Omental fat pad (tissue), 4 donors: ENCODE measurements at places on chromosomes 2 and 18.
A peak's percentile ranks its signal among the peaks of the same experiment; 100 is the strongest.

- no peak for DNase-seq
Measured at GRCh38 chr2:186925514-186925913, 76.5 kb upstream of the ZSWIM2 start.

DNA sequence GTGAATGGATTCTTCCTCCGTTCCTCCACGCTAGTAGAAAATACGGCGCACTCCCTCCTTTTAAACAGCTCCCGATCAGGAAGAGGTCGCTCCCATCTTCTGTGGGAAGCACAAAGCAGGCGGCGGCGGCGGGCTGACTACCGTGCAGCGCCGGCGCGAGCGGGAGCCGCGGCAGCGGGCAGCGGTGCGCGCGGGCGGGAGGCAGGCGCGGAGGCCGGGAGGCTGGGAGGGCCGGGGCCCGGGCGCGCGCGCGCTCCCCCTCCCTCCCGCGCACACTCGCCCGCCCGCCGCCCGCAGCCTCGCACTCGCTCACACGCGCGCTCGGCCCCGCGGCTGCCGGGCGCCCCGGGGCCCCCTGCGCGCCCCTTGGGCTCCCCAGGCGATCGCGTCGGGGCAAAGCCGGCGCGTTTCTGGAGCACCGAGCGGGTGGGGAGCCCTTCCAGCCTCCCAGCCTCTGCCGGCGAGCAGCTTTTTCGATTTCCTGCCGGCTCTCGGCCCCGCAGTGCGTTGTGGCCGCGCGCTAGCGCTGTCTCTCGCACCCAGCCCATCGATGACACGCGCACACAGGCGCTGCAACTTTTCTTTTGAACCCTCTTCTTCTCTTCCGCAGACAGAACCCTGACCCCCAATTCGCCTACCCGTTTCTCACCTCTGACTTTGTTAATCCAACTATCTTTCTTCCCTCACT, at the start of gene SLC8A1:
Gene SLC8A1, minus strand, starts transcription at position 173 of the 688 bp plus-strand sequence.
- DNase-seq: no peak

DNA sequence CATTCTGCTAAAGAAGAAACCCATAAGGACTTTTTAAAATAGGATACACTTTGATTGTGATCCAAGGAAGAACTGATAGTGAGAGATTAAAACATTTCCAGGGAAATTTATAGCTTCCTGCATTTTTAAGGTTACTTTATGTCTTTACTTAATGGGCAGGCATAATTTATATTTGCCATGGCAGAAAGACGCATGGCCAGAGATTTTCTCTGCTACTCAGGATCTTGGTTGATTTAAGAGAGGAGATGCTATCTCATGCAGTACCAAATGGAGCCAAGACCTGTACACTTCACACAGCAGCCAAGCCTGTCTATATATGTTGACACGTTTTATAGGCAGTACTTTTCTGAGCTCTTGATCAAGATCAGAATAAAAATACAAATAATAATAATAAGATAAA, 60.9 kb upstream of the NT5C1B start:
- no peak for DNase-seq

- no peak for DNase-seq
Measured at GRCh38 chr18:23814991-23815614, 125.8 kb downstream of the LAMA3 start.

- DNase-seq: peak; percentile 32
Measured at GRCh38 chr2:163401481-163401880, 334.3 kb downstream of the FIGN start.

DNA sequence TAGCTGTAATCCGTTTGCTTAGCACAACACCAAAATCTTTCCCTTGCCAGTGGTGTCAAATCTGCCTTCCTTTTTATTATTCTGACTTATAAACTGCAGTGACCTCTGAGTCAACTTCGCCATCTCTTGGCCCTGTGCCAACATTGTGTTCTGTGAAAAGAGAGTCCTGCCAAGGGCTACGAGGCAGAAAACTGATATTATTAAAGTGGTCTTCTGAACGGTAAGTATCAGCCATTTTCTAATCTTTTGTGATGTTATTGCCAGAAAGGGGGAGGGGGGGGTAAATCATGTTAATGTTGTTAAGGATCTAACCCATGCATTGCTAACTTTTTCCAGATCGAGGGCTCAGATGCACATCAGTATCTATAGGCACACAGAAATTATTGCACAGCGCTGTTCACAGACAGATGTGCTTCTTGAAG, 121.5 kb upstream of the LTBP1 start:
- no peak for DNase-seq

GRCh38 chr2:42775810-42776209, 11.9 kb upstream of the OXER1 start:
- DNase-seq: no peak

DNA sequence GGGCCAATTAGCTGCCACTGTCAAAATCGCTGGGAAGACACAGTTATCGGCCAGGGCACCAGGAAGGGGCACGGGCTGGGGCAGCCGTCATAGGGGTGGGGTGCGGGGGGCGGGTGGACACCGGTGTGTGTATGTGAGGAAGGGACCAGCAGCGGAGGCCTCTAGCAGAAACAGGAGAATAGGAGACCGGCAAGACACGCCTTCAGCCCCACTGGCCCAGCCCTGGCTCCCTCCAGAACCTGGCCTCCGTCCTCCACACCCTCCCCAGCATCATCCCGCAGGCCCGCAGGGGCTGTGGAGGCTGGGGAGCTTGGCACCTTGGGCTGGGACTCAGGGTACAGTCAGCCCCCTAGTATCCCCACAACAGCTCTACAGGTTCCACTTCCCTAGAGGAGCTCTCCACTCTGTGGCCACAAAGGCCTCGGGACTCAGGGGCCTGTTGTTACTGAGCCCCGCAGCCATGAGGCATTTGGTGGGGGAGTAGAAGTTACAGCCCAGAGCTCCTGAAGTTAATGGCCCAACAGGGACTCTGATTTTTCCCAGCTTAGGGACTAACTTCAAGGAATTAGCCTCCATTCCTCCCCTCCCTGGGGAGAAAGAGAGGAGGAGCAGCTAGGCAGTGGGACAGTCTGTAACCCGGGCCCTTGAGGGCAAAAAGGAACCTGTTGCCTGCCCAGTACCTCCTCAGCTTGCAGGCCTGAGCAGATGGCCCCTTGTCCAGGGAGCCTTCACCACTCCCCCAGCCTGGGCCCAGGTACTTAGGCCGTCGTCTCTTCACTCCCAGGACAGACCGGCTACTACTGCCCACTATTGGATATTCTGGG, 19.9 kb downstream of the SH2D6 start:
- DNase-seq: no peak

- no peak for DNase-seq
Measured at GRCh38 chr2:159380685-159381239, 94.3 kb upstream of the WDSUB1 start.

- no peak for DNase-seq
Measured at GRCh38 chr2:171431677-171432167, 2.1 kb downstream of the METTL8 start.

DNA sequence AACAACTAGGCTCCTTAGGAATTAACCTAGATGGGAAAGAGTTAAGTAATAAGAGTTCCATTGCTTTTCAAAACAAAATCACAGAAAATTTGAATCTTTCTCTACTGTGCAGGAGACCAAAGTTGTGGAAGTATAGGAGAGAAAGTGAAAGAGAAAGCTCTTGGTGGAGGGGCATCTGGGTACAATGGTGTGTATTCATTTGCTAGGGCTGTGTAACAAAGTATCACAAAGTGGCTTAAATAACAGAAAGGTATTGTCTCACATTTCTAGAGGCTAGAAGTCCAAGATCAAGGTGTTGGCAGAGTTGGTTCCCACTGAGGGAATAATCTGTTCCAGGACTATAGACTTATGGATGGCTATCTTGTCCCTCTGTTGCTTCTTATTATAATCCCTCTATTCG, 50.5 kb upstream of the GORASP2 start:
- DNase-seq: no peak

DNA sequence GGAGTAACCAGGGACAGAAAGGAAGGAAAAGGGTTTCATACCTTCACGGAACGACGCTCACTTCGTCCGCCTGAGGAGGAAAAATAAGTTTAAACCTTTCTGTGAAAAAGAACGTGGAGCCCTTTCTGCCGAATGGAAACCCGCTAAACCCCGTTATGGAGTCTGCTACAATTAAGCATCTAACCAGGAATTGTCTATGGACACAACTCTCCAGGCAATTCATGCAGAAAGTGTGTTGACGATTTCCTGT, 528 bp upstream of the PPP4R3B start:
- no peak for DNase-seq

GRCh38 chr2:8447610-8448221, 234.1 kb upstream of the ID2 start:
- DNase-seq: no peak

DNA sequence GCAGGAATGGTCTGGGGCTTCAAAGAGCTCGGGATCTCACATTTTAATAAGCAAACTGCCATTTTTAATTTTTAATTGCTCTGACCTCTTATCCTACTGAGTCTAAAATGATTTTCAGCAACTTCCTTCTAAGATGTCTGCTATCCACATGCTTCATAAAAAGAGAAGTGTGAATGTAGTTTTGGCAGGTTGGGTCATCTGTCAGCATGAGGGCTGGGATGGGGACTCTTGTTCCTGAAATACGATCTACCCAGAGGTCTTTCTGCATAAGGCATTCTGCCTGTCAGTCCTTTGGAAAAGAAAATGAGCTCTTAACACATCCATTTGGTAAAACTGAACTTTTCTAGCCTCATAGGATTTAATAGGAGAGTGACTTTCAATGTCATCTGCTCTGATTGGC, 252.8 kb upstream of the APCDD1 start:
- DNase-seq: no peak

DNA sequence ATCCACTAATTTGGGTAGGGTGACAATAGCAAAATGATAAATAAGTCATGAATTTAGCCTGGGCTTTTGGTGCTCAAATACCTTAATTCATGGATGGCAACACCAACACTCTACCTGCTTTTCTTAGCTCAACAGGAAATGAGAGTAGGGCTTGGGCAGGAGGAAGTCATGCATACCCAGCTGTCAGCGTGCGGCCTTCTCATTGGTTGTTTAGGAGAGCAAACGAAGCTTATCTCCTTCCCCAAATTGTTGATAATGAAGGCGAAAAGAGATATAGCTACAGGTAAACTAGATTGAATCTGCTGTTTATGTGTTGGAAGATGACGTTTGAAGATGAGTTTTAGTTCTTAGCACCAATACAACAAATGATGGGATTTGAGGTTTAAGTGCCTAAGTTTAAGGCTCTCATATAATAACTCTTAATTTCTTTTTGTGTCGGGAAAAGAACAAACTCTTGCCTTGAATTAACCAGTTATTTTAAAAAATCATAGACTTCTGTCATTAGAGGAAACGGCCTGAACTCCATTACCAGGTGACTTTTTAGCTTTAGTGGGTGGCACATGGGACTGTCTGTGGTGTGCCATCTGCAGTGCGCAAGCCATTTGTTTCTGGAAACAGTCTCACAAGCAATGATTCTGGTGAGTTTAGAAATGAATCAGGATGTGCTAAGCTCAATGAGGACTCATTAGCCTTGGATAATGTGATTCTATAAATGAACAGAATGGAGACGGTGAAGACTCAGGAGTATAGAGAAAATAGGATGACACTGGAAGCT, 19.8 kb downstream of the MAP4K4 start:
- DNase-seq: no peak

DNA sequence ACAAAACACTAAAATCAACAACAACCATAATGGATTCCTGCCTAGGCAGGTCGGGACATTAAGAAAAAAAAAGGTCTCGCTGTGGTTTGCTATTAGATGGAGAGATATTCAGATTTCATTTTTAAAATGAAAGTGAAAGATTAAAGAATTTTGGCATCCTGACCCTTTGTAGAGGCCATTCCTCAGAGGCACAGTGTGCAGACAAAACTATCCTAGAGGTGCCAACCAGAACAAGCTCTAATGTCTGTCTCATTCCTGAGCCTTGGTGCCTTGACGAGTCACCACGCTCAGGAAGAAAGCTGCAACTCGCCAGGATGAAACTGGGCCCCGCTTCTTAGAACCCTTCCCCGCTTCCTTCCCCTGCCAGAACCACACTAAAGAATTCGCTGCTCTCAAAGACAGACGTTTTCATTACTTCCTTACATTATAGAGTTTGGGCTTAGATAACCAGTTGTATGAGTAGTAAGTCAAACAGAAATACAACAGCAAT, 156.0 kb downstream of the TGIF1 start:
- DNase-seq: no peak

- no peak for DNase-seq
Measured at GRCh38 chr2:150520887-150521664, 33.6 kb upstream of the RND3 start.

- peak; percentile 64 for DNase-seq
Measured at GRCh38 chr2:216034065-216034464, 20.7 kb upstream of the MREG start.

GRCh38 chr2:101113441-101114267, 37.5 kb downstream of the TBC1D8 start:
- DNase-seq: no peak

GRCh38 chr18:12518832-12519531, 111.3 kb downstream of the PRELID3A start:
- no peak for DNase-seq

- DNase-seq: no peak
Measured at GRCh38 chr18:2424420-2424819, 146.9 kb downstream of the METTL4 start.

DNA sequence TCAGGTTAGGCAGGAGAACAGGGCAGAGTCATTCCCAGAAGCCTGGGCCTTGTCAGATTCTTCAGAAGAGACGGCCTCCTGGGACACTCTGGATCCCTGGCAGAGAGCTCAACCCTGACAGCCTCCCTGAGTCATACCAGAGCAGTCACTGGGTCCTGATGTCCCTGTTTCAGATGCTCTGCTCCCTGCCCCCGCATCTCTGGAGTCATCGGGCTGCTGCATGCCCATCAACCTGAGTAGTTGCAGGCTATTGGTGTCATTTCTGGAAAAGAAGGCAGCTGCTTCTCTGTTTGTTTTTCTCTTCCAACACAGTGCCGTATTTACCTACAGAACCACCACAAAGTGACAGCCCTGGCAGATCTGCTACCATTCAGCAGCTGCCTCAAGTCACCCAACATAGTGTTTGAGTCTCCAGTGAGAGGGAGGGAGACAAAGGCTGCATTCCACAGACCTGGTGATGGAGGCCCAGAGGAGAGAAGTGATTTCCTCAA, 145.1 kb downstream of the B3GNT2 start:
- no peak for DNase-seq
